ENCODE measurements at places on chromosomes 12 and 14.

DNA sequence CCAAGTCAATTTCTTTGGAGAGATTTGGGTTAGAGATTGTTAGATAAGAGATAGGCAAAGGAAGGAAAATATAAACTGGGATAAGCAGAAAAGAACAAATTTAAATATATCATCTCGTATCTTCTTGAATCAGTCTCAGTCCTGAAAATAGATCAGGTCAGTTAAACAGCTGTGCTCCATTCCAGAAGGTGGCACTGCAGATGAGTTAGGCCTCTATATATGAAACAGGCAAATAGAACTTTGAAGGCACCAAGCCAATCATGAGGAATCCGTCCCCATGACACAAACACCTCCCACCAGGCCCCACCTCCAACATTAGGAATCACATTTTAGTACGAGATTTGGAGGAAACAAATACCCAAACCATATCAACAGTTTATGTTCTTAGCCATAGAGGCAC is 605.5 kb upstream of the USP15 start:
- DNase-seq = no peak

GRCh38 chr14:21258005-21258888 is 11.0 kb downstream of the HNRNPC start:
- DNase-seq = no peak

DNA sequence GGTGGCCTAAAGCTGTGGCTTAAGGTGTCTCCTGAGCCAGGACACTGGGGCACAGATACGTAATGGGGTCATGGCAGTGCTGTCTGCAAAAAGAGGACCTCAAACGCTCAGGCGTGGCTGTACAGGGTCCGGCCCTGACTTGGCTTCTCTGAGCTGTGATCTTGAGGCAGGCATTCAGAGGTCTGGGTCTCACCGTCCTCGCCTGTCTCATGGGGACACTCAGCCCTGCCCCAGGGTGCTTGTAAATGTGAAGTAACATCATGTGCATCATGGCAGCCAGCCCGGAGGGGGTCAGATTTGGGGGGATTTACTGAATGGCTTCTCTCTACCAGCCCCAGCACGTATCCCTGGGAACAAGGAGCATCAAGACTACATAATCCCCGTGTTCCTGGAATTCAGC is 28.8 kb downstream of the DIO3 start:
- no peak for DNase-seq

DNA sequence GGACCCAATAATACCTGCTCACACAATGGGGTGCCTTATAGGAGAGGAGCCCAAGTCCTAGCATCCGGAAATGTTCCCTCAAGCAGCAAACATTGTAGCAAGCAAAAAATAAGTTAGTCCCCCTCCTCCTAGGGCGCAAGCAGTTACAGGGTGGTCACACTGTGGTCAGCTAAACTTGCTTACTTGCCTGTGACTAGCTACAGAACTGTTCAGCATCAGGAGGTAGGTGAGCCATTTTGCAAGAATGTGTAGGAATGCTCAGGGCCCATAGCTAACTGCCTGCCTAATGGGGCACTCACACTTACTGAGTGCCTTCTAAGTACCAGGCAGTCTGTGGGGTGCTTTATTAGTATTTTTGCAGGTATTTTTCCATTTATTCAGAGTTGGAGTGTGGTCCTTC is 154.6 kb upstream of the GRIN2B start:
- DNase-seq = no peak

DNA sequence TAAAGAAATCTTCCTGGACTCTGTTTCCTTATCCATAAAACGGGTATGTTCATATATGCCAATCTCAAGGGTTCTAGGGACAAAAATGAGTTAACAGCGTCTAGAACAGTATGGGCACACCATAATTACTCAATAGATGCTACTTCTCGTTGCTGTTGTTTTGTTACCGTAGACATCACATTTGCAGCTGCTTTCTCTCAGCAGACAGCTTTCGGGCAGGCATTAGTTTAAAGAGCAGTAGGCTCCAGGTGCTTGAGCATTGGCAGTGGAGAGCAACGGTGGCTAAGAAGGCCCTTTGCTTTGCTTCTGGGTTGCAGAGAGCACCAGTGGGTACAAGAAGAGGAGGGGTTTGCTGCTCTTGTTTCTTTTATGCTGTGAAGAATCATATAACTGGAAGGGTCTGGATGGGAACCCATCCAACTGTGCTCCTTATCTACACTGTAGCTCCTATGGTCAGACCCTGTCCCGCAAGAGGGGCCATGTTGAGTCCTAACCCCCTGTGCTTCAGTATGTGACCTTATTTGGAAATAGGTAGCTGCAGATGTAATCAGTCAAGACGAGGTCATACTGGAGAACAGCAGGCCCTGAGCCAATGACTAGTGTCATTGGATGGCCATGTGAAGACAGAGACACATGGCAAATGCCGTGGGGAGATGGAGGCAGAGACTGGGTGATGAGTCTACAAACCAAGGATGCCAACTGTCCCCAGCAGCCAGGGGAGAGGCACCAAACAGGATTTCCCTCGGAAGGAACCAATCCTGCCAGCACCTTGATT is 120.0 kb downstream of the RBM19 start:
- DNase-seq = no peak

DNA sequence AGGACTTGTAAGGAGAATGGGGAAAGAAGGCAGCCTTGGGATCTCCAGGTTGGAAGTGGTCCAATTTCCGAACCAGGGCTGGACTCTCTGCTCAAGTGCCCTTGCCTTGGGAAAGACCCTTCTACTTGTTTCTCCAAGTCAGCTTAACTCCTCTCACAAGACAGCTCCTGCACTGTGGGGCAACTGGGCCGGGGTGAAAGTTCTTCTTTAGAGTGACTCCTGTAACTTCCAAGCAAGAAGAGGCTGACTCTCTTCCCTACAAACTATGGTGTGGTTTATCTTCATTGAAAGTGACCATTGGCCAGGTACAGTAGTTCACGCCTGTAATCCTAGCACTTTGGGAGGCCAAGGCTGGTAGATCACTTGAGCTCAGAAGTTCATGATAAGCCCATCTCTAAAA is 13.7 kb downstream of the KRT1 start:
- no peak for DNase-seq

DNA sequence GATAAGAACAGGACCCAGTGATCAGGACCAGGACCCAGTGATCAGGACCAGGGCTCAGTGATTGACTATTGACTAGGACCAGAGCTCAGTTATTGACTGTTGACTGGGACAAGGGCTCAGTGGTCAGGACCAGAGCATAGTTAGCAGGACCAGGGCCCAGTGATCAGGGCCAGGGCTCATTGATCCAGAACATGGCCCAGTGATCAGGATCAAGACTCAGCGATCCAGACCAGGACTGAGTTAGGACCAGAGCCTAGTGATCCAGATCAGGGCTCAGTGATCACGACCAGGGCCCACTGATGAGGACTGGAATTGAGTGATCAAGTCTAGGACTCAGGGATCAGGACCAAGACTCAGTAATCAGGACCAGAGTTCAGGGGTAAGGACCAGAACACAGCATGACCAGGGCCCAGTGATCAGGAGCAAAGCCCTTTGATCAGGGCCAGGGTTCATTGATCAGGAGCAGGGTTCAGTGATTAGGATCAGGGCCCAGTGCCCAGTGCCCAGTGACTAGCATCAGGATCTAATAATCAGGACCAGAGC is 176.0 kb downstream of the TMEM121 start:
- DNase-seq = no peak

DNA sequence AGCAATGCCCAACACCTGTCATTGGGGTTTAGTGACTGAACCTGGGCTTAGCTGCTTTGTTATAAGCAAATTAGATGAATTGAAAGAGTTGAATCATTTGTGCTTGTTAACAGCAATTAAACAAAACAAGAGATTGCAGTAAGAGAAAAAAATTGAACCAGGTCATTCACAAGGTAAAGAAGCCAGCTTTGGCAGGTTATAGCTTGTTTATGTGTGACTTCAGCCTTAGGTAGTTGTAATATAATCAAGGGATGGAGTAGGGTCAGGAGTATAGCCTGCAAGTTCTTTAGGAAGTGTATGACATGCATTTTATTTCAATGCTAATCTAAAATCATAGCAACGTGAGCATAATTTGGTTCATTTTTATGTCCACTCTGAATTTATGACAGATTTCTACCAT is 63.4 kb upstream of the PLEKHG3 start:
- DNase-seq = no peak

GRCh38 chr12:52389313-52390207 is 4.1 kb upstream of the KRT84 start:
- no peak for DNase-seq
